Activated T-helper 2 cell treated with anti-CD3 and anti-CD28 coated beads, Interferon-gamma antibody, Interleukin-2, Interleukin-4, amounts not matched to agents 10 μg/mL and 5 μg/mL and 100 μg/mL, durations not matched to agents 14 hours and 24 hours and 36 hours (primary cell): ENCODE measurements at places on chromosomes 11 and 22.
A peak's percentile ranks its signal among the peaks of the same experiment; 100 is the strongest.

GRCh38 chr22:43272301-43272700 lies 70.9 kb downstream of the SCUBE1 start:
- peaks cover 5% of the 10 kb centered on the region for H3K4me1 ChIP-seq
- H3K27ac ChIP-seq, result no peak overlapping the region
- H3K36me3 ChIP-seq, result no peaks in the 10 kb centered on the region
- peaks cover 2% of the 10 kb centered on the region for H3K27me3 ChIP-seq
- DNase-seq, result no peak

GRCh38 chr11:109911488-109911887 lies 181.7 kb upstream of the ZC3H12C start:
- no peaks in the 10 kb centered on the region for H3K36me3 ChIP-seq
- H3K27me3 ChIP-seq, result peaks cover 10% of the 10 kb centered on the region
- H3K4me1 ChIP-seq, result peaks cover 2% of the 10 kb centered on the region
- DNase-seq, result no peak

DNA sequence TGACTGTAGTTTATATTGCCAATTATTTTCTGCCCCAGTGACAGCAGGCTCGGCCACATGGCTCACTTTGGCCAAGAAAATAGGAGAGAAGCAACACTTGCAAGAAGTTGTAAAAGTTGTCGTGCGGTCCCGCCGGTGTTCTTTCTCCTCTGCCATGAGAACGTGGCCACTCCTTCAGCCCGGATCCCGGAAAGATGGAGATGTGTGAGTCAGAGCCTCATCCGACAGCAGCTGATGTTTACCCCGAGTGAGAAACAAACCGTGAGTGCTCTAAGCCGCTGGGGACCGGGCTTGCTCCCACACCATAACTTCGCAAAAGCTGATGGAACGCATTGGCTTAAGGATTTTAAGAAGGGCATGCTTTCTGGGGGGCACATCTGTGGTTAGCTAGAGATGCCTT lies 157.0 kb downstream of the CACNA1I start:
- peaks cover 3% of the 10 kb centered on the region for H3K4me1 ChIP-seq
- no peak overlapping the region for H3K27ac ChIP-seq
- no peak for DNase-seq
- H3K4me3 ChIP-seq, result no peak overlapping the region

- DNase-seq, result no peak
- H3K4me1 ChIP-seq, result peaks cover 2% of the 10 kb centered on the region
- H3K4me3 ChIP-seq, result no peak overlapping the region
Measured at GRCh38 chr11:120513436-120514315, 2.1 kb downstream of the GRIK4 start.

DNA sequence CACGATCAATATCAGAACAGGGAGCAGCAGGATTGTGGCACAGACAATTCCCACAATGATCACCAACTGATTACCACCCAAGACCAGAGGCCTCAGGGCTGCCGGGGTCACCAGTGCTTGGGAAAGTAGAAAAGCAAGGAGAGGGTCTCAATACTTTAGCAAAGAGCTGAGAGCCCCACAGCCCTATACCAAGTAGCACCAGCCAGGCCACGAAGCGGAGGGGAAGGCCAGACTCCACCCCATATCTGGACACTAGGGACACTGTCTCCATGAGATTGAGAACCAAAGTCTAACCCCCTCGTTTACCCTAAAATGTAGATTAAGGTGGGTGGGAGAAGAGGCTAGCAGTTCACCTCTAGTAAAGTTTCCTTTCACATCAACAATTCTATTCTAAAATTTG lies 24.1 kb upstream of the SCN2B start:
- no peak for DNase-seq
- peaks cover 16% of the 10 kb centered on the region for H3K4me1 ChIP-seq
- no peaks in the 10 kb centered on the region for H3K27me3 ChIP-seq
- peaks cover 42% of the 10 kb centered on the region for H3K36me3 ChIP-seq

GRCh38 chr11:35337914-35338305 lies 81.4 kb downstream of the SLC1A2 start:
- H3K36me3 ChIP-seq, result peaks cover 3% of the 10 kb centered on the region
- no peak overlapping the region for H3K27ac ChIP-seq
- no peaks in the 10 kb centered on the region for H3K27me3 ChIP-seq
- H3K4me3 ChIP-seq, result no peak overlapping the region
- no peak for DNase-seq
- H3K4me1 ChIP-seq, result peaks cover 36% of the 10 kb centered on the region

DNA sequence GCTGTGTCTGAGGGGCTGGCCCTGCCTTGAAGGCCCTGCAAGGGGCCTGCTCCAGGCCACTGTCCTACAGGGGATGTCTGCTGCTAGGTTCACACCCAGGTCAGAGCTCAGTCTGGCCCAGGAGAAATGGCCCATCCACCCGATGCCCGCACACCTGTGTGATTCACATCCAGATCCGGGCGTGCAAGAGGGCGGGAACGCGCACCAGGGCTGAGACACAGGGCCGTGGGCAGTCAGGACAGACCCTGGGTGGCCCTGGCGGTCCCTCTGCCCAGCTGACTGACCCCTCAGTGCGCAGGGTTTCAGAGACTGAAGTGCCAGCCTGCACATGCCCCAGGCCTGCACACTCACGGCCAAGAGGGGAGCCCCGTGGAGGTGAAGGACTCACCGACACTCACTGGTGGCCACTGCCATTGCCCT lies 7.4 kb downstream of the TOLLIP start:
- no peak overlapping the region for H3K27ac ChIP-seq
- no peaks in the 10 kb centered on the region for H3K27me3 ChIP-seq
- no peaks in the 10 kb centered on the region for H3K4me1 ChIP-seq

GRCh38 chr22:45227645-45228400 lies 12.9 kb downstream of the KIAA0930 start:
- H3K4me3 ChIP-seq, result no peak overlapping the region
- no peaks in the 10 kb centered on the region for H3K36me3 ChIP-seq
- no peaks in the 10 kb centered on the region for H3K27me3 ChIP-seq
- H3K4me1 ChIP-seq, result peaks cover 10% of the 10 kb centered on the region

DNA sequence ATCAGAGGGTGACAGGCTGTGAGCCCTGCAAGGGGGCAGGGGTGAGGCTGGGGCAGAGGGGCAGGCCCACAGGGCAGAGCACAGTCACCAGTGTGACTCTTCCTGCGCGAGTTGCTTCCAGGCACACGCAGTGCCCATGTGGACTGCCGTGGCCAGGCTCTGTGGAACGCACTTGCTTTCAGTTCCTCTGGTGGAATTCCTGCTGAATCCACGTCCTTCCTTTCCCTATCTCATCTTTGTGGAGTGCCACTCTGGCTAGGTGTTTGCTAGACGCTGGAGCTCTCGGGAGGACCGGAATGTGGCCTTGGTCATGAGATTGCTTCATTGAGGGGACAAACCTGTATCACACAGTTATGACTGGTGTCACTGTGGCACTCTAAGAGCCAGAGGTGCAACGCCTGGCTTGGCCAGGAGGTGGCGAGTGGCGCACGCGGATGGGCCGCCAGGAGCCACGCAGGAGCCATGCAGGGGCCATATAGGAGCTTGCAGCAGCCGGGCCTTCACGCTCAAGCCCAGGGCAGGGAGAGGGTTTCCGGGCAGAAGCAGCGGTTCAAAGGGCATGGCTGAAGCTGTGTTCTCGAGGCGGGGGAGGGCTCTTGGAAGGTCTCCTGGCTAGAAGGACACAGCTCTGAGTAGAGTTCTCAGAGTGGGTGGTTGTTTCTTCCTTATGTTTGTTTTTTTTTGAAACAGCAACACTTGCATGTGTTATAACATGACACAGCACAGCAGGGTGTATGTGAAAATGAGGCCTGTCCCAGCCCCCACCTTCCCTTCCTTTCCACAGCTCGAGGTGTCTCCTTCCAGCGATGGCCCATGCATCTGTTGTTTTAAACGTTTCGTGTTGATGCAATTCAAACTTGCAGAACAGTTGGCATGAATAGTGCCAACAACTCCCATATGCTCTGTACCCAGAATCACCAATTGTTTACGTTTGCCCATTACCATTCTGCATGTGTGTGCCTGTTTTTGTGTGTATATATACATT lies 36.2 kb downstream of the TBC1D22A start:
- H3K4me1 ChIP-seq, result peaks cover 17% of the 10 kb centered on the region
- peak overlapping the region; percentile 81 for H3K27ac ChIP-seq
- no peaks in the 10 kb centered on the region for H3K27me3 ChIP-seq
- DNase-seq, result peak; percentile 63
- H3K4me3 ChIP-seq, result no peak overlapping the region
- peaks cover 56% of the 10 kb centered on the region for H3K36me3 ChIP-seq

GRCh38 chr22:50311606-50312351 lies 4.3 kb upstream of the PLXNB2 start:
- no peak for DNase-seq
- no peak overlapping the region for H3K4me3 ChIP-seq
- peaks cover 2% of the 10 kb centered on the region for H3K27me3 ChIP-seq
- no peak overlapping the region for H3K27ac ChIP-seq

DNA sequence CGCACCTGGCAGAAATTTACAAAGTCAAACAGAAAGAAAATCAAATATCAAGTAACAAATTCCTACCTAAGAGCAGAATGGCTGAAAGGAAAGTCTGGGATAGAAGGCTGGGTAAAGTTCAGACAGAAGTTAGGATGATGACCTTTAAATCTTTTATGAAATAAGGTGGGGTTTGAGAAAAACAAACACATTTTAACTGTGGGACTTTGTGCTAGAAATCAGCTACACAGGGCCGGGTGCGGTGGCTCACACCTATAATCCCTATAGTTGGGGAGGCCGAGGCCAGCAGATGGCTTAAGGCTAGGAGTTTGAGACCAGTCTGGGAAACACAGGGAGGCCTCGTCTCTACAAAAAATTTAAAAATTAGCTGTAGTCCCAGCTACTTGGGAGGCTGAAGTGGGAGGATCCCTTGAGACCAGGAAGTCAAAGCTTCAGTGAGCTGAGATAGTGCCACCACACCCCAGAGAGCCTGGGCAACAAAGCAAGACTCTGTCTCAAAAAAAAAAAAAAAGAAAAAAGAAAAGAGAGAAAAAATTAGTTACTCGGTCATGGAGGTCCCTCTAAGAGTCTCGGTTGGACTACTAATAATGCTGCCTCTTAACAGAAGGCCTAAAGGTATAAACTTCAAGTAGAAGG lies 119.7 kb upstream of the BID start:
- no peak for DNase-seq
- no peak overlapping the region for H3K27ac ChIP-seq
- H3K27me3 ChIP-seq, result no peaks in the 10 kb centered on the region
- H3K36me3 ChIP-seq, result peaks cover 23% of the 10 kb centered on the region
- H3K4me3 ChIP-seq, result no peak overlapping the region
- no peaks in the 10 kb centered on the region for H3K4me1 ChIP-seq

GRCh38 chr11:111455291-111456085 lies 56.7 kb downstream of the BTG4 start:
- no peak overlapping the region for H3K4me3 ChIP-seq
- no peak overlapping the region for H3K27ac ChIP-seq
- no peaks in the 10 kb centered on the region for H3K36me3 ChIP-seq

GRCh38 chr11:111062420-111062819 lies 183.1 kb upstream of the POU2AF2 start:
- H3K4me3 ChIP-seq, result no peak overlapping the region
- H3K27ac ChIP-seq, result no peak overlapping the region
- H3K36me3 ChIP-seq, result no peaks in the 10 kb centered on the region
- no peaks in the 10 kb centered on the region for H3K4me1 ChIP-seq
- no peaks in the 10 kb centered on the region for H3K27me3 ChIP-seq

GRCh38 chr11:2775083-2775625 lies 75.4 kb upstream of the KCNQ1OT1 start:
- no peak overlapping the region for H3K4me3 ChIP-seq
- H3K36me3 ChIP-seq, result no peaks in the 10 kb centered on the region
- H3K27me3 ChIP-seq, result no peaks in the 10 kb centered on the region
- H3K27ac ChIP-seq, result no peak overlapping the region

- H3K4me1 ChIP-seq, result peaks cover 53% of the 10 kb centered on the region
- DNase-seq, result no peak
- peak overlapping the region; percentile 34 for H3K4me3 ChIP-seq
- peaks cover 16% of the 10 kb centered on the region for H3K36me3 ChIP-seq
- H3K27ac ChIP-seq, result peak overlapping the region; percentile 92
- H3K27me3 ChIP-seq, result no peaks in the 10 kb centered on the region
Measured at GRCh38 chr11:96062134-96062533, 138.2 kb upstream of the MTMR2 start.

- no peak overlapping the region for H3K4me3 ChIP-seq
- H3K27me3 ChIP-seq, result peaks cover 26% of the 10 kb centered on the region
- no peaks in the 10 kb centered on the region for H3K36me3 ChIP-seq
- H3K4me1 ChIP-seq, result no peaks in the 10 kb centered on the region
- DNase-seq, result no peak
Measured at GRCh38 chr11:125470355-125470754, 25.7 kb downstream of the FEZ1 start.

DNA sequence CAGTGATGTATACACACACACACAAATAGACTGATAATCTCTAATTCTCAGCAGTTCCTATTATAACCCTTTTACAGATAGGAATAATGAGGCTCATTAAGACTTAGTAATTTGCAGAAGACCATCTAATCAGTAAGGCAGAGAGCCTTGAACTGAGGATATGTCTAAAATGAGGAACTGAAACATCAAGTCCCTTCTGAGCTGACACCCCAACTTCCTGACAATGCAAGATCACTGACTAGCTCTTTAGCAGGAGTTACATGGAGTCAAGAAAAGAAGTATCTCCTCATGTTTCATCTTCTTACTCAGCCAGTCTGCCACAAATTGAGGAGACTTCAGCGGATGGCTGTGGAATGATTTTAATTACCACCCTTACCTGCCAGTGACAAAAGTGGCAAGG lies 193.0 kb downstream of the MSANTD4 start:
- no peaks in the 10 kb centered on the region for H3K36me3 ChIP-seq
- no peak overlapping the region for H3K4me3 ChIP-seq

DNA sequence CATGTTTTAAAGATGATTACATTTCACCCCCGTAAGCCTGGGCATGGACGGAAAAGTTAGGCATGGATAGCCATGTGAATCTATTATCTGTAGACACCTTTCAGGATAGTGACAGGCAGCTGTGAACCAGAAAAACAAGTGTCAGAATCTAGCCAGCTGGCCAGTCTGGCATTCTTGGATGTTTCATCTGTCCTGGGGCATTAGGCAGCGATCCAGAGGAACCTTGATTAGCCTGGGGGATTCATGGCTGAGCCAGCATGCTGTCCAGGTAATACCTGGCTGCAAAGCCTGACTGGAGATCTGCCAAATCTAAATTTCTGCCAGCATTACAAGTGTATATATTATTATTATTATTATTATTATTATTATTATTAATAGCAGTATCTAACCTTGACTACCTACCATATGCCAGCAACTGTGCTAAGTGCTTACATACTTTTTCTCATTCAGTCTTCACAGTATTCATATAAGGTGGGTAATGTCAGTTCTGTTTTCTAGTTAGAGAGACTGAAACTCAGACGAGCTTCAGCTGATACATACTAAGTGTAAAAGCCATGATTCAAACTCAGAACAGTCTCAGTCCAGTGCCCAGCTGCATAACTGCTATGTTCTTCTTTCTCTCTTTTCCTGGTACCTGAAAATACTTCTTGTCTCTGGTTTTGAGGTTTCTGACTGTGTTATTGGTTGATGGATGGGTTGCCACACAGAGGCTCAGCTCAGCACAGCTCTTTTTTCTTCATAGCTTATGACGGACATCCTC lies 12.8 kb downstream of the BMAL1 start:
- H3K27ac ChIP-seq, result no peak overlapping the region
- no peak overlapping the region for H3K4me3 ChIP-seq
- H3K27me3 ChIP-seq, result no peaks in the 10 kb centered on the region
- H3K4me1 ChIP-seq, result peaks cover 40% of the 10 kb centered on the region

- H3K27ac ChIP-seq, result no peak overlapping the region
- H3K4me1 ChIP-seq, result no peaks in the 10 kb centered on the region
- DNase-seq, result no peak
- no peaks in the 10 kb centered on the region for H3K27me3 ChIP-seq
Measured at GRCh38 chr22:45911601-45912271, 65.2 kb downstream of the WNT7B start.

GRCh38 chr22:19576460-19577421 lies 52.5 kb upstream of the CLDN5 start:
- H3K27ac ChIP-seq, result peak overlapping the region; percentile 94
- H3K4me3 ChIP-seq, result peak overlapping the region; percentile 65
- no peaks in the 10 kb centered on the region for H3K27me3 ChIP-seq
- H3K36me3 ChIP-seq, result no peaks in the 10 kb centered on the region
- H3K4me1 ChIP-seq, result peaks cover 44% of the 10 kb centered on the region
- peak; percentile 63 for DNase-seq
